ENCODE measurements at places on chromosomes 1 and 21.

GRCh38 chr1:1778663-1779319 is 521 bp upstream of the NADK start:
- DNase-seq = peak; percentile 56

DNA sequence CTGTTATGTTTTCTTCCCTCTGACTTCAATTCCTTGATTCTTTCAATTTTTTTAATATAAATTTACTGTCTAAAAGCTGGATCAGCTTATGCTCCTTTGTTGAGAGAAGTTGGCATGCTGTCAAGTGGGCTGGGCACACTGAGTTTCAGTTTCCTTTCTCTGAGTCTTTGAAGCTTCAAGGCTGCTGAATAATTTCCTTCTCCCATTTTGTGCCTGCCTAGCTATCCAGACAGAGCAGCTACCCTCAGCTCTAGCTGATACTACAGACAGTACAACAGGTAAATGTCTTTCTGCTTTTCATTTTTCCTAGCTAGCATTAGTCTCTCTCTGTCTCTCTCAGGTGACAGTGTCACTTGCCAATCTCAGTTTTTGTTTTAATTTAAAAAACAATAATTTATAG is at the start of gene IFI44:
Gene IFI44, plus strand, starts transcription at position 204 of the 400 bp plus-strand sequence. CDS start 365 bp downstream, outside the sequence.
- DNase-seq = peak; percentile 86

GRCh38 chr1:234238060-234238459 is 135.2 kb upstream of the COA6 start:
- no peak for DNase-seq

- DNase-seq = no peak
Measured at GRCh38 chr1:118290571-118290970, 105.5 kb upstream of the SPAG17 start.

DNA sequence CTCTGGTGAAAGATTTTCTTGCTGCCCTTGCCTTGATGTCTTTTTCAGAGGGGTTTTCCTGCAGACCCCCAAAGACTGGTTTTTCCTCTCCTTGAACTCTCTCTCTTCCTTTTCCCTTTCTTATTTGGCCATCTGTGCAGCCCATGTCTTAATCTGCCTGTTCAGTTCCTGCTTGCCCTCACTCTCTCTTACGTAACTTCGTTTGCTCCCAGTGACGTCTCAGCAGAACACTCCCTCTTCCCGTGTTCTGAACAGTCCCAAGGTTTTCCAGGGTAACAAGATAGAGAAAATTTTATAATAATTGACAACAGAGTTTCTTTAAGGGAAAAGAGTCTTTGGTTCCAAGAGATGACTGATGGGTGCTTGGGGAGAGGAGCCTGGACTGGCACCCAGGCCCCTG is 109.1 kb upstream of the LMO4 start:
- DNase-seq = no peak

- DNase-seq = no peak
Measured at GRCh38 chr1:225762002-225762441, 15.6 kb upstream of the SRP9 start.

- DNase-seq = no peak
Measured at GRCh38 chr1:52532247-52532646, 20.6 kb downstream of the TUT4 start.

DNA sequence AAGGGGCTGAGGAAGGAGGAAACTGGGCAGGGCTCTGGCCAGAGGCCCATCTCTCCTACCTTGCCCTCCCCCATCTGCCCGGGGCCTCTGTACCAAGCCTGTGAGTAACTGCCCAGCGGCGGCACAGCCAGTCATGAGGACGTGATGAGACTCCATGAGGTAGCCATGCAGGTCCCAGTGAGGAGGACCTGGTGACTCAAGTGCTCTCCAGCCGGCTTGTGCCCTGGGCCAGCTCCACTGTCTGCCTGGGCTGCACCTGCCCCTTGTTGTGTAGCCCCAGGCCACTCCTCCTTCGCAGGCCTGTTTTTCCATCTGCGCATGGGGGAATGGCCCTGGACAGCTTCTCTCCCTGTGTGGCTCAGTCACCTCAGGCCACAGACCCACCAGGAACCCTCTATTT is 42.0 kb upstream of the PADI1 start:
- DNase-seq = no peak

DNA sequence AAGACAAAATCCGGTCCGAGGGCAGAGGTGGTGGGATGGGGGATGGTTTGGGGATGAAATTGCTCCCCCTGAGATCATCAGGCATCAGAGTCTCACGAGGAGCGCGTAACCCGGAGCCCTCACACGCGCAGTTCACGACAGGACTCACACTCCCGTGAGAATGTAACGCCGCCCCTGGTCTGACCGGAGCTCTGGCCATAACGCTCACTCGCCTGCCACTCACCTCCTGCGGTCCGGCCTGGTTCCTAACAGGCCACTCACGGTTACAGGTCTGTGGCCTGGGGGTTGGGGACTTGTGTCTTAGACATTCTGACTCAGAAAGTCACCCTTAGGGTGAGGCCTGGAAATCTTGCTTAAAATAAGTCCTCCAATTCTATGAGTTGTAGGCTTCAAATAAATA is 19.8 kb downstream of the MAP1LC3C start:
- no peak for DNase-seq

DNA sequence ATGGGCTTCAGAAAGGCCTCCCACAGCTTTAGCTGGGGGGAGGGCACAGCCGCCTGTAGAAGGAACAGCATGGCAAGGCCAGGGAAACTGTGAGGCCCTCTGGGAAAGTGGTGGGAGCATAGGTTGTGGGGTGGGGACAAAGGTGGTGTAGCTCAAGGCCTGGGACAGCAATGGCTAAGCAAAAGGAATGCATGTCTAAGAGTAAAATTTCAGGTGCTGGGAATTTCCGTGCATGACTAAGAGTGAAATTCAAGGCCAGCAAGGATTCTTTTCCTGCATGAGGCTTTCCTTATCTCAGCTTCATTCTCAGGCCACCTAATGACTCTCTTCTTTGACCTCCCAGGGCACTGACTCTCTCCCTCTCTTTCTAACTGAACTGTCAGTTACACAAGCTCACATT is 86.5 kb upstream of the WNT4 start:
- DNase-seq = no peak

- DNase-seq = no peak
Measured at GRCh38 chr1:104991702-104992101, 1242.0 kb downstream of the AMY1C start.

DNA sequence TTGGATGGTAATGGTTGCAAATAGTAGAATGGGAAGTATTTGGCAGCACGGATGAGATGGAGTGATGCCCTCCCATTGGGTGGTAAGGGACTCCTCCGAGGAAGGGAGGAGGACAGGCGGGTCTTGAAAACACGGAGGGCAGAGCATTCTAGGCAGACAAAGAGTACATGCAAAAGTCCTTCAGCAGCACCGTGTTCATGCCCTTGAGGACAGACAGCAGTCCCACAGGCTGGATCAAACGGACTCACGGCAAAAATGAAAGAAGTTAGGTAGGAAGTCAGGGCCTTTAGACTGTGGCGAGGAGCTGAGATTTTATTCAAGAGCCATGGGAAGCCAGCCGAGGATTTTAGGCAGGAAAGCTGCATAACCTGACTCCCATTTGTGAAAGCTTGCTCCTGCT is 253.9 kb downstream of the RHOU start:
- DNase-seq = no peak

- DNase-seq = no peak
Measured at GRCh38 chr1:85718678-85719340, 10.6 kb upstream of the ZNHIT6 start.

DNA sequence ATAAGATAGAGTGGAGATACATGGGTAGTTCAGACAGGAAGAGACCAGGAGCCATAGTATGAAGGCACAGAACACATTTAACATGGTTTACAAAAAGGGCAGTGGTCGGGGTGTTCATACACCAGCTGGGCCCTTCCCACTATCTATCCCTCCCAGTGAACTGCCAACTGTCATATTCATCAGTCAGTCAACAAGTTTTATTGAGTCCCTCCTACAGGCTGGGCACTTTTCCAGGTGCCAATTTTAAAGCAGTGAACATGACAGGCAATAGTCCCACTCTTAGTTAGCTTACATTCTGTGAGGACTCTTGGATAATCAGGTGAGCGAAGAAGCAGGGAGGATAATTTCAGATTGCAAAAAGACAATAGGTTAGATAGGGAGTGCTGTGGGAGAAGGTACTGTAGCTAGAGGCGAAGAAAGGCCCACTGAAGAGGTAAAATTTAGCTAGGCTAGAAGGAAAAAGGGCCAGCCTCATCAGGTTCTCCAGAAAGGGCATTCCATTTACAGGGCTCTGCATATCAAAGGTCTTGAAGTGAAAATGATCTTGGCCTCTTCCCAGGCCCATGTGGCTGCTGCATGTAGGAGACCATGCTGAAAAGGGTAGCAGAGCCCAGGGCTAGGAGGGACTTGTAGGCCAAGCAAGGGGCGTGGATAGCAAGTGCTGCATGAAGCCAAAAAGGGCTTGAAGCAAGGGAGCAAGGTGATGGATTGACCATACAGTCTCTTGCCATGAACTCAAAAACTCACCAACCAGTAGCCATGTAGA is 274.7 kb upstream of the SNX7 start:
- DNase-seq = no peak

DNA sequence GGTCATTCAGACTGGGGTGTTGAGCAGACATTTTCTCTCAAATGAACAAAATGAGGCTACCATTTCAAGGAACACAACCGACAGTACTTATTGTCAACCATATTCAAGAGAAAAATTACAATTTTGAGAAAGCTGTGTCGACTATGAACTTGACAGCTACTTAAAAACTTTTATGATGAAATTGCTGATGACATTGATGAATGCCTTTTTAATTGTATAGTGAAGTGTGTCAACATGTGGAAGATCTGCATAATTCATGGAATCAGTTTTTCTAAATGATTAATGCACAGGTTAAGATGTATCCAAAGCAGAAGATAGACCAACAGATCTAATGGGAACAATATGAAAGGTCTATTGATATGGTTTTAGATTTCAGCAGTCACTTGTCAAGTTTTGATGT is 34.6 kb upstream of the DARS2 start:
- no peak for DNase-seq

Measured in Ammon's horn (tissue), 1 donor.